Dermis lymphatic vessel endothelial cell (primary cell): ENCODE measurements at places on chromosomes 7 and 10. TPM values are rescaled to one million over a fixed set of nuclear protein-coding genes. Genes with fewer than 3 reads are reported as not detected.

The RP9 gene
- 8.3 and 8.5 TPM in 2 replicates for total RNA-seq

The SLC16A9 gene
- total RNA-seq: under 0.01 TPM in 1 of 2 replicates, not detected in the other

The SPDYE2 gene
- total RNA-seq: not detected in 2 replicates

The MAT1A gene
- not detected in 2 replicates for total RNA-seq

The GFRA1 gene
- 5.1 and 33.4 TPM in 2 replicates for total RNA-seq

The EN2 gene
- total RNA-seq: under 0.01 TPM in 1 of 2 replicates, not detected in the other

The NEUROG3 gene
- total RNA-seq: not detected in 2 replicates

The CRYGN gene
- not detected in 2 replicates for total RNA-seq

The TMUB1 gene
- total RNA-seq: 11.4 and 17.0 TPM in 2 replicates

The NPC1L1 gene
- not detected in 2 replicates for total RNA-seq

The EBF3 gene
- 1.3 and 1.4 TPM in 2 replicates for total RNA-seq

The NKX1-2 gene
- not detected in 2 replicates for total RNA-seq

The ADCYAP1R1 gene
- total RNA-seq: under 0.01 TPM in 1 of 2 replicates, not detected in the other

The LSM8 gene
- total RNA-seq: 43.8 and 51.6 TPM in 2 replicates

The SPDYE9 gene
- total RNA-seq: not detected in 2 replicates

The TAS2R3 gene
- total RNA-seq: 0.33 and 0.77 TPM in 2 replicates
